A549 (cell line): ENCODE measurements at places on chromosomes 2 and 18.

- DNase-seq: no peak
Measured at GRCh38 chr2:131641414-131642206, 113.9 kb downstream of the CCDC74A start.

- no peak for DNase-seq
Measured at GRCh38 chr2:8238521-8239230, 443.2 kb upstream of the ID2 start.

DNA sequence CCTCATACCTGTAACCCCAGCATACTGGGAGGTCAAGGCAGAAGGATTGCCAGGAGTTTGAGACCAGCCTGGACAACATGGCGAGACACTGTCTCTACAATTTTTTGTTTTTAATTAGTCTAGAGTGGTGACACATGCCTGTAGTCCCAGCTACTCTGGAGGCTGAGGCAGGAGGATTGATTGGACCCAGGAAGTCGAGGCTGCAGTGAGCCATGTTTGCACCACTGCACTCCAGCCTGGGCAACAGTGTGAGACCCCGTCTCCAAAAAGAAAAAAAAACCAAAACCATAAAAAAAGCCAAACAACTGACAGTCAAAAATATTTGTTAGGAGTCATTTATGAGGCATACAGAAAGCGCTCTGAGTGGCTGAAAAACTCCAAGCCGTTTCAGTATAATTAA lies 95.5 kb downstream of the KCTD18 start:
- DNase-seq: no peak

DNA sequence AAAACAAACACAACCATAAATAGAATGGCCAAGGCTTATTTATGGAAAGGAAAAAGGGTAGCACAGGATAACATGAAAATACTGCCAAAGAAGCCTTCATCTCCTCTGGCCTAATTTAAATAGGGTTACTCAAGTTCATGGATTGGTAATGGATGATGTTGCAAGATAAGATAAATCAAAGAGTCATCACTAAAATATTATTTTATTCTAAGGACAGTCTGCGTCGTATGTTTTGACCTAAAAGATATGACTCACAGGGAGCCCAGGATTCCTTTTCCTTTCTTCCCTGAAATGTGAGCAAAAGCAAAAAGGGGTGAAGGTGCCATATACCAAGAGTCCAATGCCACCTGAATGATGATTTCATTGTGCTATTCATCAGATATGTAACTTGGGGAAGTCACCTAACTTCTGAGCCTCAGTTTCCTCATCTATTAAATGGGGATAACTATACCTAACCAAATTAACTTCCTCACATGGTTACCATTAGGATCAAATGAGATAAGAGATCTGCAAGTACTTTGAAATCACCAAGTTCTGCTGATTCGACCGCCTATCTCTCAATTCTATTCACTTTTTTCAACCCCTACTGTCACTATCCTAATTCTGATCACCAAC lies 137.7 kb downstream of the THADA start:
- DNase-seq: no peak

GRCh38 chr18:73954268-73954667 lies 193.4 kb downstream of the FBXO15 start:
- DNase-seq: no peak

DNA sequence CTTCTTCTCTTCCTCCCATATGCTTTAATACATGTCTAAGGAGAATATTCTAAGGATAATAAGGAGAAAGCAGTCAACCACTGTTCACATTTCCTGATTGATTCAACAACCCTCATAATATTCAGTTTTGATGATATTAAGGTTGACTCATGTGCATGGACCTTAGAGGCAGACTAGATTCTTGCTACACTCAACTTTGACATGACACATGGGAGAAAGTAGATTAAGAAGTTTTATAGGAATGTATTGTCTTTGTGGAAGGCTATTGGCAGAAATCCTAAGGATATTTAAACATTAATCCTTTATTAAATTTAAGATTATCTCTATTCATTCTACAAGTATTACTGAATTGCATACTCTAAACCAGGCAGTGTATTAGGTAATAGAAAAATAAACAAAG lies 309.1 kb upstream of the CYRIA start:
- DNase-seq: no peak

- no peak for DNase-seq
Measured at GRCh38 chr2:23590241-23590869, 205.4 kb downstream of the KLHL29 start.

GRCh38 chr18:3447068-3447894 lies 2.7 kb upstream of the TGIF1 start:
- DNase-seq: no peak

DNA sequence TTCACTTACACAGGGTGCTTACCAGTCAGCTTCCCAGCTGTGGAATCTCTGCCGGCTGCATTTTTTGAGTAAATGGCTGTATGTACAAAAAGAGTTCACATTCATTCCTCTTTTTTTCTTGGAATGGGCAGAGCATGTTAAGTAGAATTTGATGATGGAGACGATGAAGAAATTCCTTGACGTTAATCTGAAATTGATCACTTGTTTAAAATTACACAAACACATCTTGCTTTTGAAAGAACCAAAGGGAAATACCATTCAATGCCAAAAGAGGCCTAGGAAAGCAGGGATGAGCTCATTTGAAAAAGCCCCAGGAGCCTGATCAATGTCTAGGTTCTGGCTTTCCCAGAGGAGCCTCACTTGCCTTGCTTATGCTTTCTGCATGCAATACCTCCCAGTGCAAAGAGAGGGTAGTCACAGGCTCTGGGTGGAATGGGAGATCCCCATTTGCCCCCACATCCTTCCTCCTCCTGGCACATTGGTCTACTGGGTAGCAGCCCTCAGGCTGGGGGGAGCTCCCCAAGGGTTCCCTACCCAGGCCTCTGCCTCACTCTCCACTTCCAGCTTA lies 12.3 kb upstream of the SMAD7 start:
- no peak for DNase-seq

DNA sequence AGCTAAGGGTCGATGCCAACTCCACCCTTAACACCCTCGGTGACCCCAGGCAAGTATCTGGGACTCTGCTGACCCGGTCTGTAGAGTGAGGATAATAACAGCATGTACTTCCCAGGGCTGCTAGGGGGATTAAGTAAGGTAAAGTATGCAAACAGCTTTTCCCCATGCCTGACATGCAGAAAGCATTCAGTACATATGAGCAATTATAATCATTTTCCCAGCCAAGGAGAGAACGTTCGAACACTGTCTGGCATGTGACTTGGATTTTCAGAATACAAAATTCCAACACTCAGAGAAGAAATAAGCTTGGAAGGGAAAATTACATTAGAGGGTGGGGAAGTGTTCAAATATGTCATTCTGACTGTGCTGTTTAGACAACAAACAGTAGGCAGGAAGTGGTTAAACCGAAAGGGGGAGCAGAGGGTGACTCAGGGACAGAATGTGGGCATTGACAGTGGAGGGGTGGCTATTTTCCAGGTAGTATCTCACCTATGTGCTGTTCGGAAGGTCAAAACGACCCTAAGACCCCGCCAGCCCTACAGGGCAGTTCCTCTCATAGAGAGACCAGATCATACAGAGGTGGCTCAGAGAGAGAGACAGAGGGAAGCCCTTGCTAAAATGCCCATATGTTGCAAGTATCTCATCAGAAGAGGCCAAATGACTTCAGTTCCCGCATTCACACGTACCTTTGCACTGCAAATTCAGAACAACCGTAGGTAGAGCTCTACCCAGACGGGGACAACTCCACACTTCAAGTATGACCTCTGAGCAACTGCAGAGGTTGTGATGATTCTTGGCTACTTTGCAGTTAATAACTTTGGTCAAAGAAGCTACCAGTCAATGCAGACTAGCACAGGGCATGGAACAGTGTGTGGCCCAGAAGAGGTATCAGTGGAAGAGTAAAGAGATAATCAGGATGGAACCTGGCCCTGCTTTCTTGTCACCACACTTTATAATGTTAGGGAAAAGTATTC lies 14.8 kb downstream of the ASPRV1 start:
- peak; percentile 60 for DNase-seq

- DNase-seq: no peak
Measured at GRCh38 chr18:74508366-74508765, 12.2 kb downstream of the CNDP2 start.

- DNase-seq: no peak
Measured at GRCh38 chr2:22822835-22823234, 562.1 kb upstream of the KLHL29 start.

GRCh38 chr2:40401896-40402295 lies 50.0 kb downstream of the SLC8A1 start:
- peak; percentile 64 for DNase-seq

- DNase-seq: no peak
Measured at GRCh38 chr18:58104096-58104495, 60.1 kb downstream of the NEDD4L start.

GRCh38 chr2:202161151-202161835 lies 77.1 kb downstream of the SUMO1 start:
- DNase-seq: no peak

- no peak for DNase-seq
Measured at GRCh38 chr2:171712051-171712450, 24.8 kb downstream of the DYNC1I2 start.

GRCh38 chr2:200689115-200689514 lies 103.3 kb downstream of the AOX1 start:
- no peak for DNase-seq

GRCh38 chr18:58870130-58870529 lies 5.5 kb downstream of the ZNF532 start:
- no peak for DNase-seq

GRCh38 chr2:228039752-228040534 lies 141.5 kb downstream of the SPHKAP start:
- DNase-seq: peak; percentile 30

- DNase-seq: no peak
Measured at GRCh38 chr2:64023485-64024258, 4.4 kb upstream of the VPS54 start.

GRCh38 chr2:241617431-241618154 lies 19.4 kb downstream of the THAP4 start:
- no peak for DNase-seq

DNA sequence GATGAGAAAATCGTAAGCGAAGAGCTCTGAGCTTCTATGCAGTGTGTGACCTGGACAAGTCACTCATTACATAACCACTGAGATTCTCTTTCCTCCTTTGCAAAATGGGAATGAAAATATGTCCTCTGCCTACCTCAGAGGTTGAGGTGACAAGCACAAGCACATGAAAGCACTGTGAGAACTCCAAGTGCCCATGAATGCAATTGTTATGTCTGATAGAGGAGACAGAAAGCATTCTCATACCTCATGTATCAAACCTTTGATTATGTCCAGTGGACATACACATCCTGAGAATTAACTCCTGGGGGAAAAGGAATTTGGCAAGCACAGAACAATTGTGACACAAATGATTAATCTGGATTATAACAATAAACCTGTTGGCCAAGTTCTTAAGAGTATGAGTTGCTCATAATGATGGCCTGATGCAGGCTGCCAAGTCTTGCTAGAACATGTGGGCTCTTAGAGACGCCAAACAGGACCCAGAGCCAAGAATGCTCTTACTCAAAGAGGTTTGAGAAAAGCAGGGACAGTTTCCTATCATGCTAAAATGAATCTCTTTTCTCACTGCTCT lies 8.5 kb upstream of the RMDN2 start:
- peak; percentile 11 for DNase-seq

DNA sequence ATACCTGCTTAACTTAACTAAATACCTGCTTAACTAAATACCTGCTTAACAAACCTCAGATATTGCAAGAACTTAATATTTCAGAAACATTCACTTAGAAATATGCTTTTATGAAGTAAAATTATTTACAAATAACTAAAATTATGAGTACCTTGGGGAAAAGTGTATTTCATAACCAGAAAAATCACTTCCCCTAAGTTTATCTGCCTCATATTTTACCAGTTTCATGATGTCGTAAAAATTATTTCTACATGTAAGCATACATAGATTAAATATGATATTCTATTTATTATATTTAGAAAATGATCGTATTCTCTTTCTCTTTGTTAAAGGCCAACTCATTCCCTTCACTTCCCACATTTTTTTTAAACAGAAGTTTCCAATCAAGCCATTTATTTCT lies 41.5 kb upstream of the DSC1 start:
- DNase-seq: no peak

DNA sequence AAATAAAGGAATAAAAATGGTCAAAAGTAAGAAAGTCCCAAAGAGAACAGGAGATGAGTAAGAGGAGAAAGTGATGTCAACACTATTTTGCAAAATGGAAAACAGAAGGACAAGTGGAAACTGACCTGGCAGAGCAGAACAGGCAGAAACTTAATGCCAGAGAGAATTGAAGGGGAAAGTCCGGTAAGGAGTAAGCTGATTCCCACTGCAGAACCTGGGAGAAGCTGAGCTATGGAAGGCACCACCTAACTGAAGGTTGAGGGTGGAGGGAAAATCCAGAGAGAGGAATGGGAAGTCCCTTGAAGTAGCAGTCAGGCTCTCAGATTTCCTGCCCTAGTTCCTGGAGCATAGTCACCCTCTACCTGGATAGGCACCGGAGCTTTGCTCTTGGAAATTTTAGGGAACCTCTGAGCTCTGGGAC lies 59.8 kb downstream of the MOGAT1 start:
- DNase-seq: no peak

GRCh38 chr2:221388891-221389290 lies 183.2 kb downstream of the EPHA4 start:
- no peak for DNase-seq
